Stimulated activated CD8-positive, alpha-beta memory T cell treated with anti-CD3 and anti-CD28 coated beads, Interleukin-2, amount 100 ng/mL, for 1 hour (primary cell): ENCODE measurements at places on chromosomes 4 and X.

DNA sequence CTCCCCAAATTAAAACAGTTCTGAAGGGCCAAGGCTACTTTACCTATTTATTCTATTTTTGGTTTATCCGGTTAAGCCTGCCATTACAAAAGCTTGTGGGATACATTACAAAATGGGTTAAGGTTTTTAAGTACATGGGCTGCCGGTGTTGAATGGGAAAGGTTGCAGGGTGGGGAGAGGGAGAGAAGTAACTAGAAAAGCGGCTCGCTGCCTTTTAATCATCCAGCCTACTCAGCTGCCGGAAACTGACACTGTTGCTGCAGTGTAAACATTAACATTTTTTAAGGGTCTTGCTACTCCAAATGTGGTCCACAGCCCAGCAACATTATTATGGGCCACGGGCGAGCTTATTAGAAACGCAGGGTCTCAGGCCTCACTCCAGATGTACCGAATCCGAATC lies 1.5 kb upstream of the IL1RAPL1 start:
- no peak for DNase-seq

DNA sequence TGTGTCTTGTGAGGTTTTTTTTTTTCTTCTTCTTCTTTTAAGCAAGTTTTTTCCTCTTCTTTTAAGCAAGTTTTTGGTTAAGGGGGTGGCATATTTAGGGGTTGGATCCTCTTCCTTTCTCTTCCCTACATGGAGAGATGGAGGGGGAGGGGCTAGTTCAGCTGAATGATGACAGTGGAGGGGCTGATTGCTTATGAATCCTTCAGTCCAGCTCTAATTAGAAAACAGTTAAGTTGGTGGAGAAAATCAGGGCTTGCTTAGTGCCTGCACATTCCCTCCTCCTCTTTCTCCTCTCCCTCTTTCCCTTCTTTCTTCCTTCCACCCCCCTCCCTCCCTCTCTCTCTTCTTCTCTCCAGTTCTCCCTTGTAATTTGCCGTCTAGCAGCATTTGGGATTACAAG lies 4.4 kb upstream of the HAND2 start:
- no peak for DNase-seq

- no peak for DNase-seq
Observed at GRCh38 chr4:8776366-8776765, 95.3 kb downstream of the HMX1 start.

DNA sequence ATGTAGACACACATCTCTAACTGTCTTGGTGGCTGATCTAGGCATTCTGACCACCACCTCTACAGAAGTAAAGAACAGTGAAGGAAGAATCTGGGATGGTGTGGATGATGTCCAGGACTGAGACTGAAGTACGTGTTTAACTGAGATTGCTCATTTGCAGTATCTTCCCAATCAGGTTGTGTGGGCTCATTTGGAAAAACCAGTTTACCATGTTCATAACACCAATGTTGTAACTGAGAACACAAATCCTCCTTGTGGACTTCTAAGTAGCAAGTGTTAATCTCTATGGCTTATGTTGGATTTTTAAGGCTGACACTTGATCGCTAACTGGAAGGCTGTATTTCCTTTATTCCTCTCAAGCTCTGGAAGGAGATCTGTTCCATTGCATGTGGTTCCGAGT lies 144.7 kb downstream of the ZNF518B start:
- no peak for DNase-seq

DNA sequence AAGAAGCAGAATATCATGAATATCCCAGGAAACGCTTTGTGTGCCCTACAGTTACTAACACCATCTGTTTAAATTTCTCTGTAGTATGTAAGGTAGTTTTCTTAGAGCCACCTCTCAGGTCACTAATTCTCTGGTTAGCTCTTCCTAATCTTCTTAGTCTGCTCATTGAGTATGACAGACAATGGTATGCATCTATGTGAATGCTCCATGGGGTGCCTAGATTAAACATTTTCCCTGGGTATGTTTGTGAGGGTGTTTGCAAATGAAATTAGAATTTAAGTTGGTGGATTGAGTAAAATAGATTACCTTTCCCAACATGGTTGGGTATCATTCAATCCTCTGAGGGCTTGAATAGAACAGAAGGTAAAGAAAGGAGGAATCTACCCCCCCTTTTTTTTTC lies 233.0 kb downstream of the PCDH18 start:
- no peak for DNase-seq

DNA sequence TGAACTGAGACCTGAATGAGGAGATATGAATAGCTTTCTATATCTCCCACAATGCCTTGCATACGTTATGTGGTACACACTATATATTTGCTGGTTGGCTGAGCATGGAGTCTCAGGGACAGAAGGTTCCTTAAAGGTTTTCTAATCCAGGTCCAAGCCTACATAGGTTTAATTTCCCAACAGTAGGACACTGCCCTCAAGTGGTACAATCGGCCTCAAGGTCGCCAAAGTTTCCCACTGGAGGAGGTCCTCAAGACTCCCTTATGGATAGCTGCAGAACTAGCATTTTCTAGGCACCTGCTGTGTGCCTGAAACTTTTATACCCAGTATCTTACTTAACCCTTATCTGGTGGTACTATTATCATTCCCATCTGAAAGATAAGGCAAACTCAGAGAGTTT lies 21.0 kb upstream of the EFNB1 start:
- DNase-seq: no peak

DNA sequence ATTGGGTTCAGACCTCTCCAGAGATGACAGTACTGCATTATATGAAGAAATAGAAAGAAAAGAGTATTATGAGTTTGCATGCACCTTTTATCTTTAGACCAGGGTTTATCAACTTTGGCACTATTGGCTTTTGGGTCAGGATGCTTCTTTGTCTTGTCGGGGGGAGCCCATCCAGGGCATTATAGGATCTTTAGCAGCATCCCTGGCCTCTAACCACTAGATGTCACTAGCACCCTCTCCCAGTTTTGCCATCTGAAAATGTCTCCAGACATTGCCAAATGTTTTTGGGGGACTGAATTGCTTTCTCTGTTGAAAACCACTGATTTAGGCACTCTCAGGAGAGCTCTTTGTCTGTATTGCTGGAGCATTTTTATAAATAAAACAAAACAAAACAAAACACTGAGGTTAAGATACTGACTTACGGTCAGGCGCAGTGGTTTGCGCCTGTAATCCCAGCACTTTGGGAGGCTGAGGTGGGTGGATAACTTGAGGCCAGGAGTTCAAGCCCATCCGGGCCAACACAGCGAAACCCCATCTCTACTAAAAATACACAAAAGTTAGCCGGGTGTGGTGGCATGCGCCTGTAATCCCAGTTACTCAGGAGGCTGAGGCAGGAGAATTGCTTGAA lies 23.6 kb downstream of the CA5B start:
- DNase-seq: no peak

GRCh38 chr4:896216-896615 lies 35.9 kb downstream of the GAK start:
- DNase-seq: no peak

GRCh38 chrX:13587786-13588477 lies 18.5 kb downstream of the EGFL6 start:
- DNase-seq: no peak

- DNase-seq: no peak
Observed at GRCh38 chr4:56511098-56511497, 5.5 kb downstream of the ARL9 start.

GRCh38 chrX:81286075-81286474 lies 84.2 kb downstream of the SH3BGRL start:
- no peak for DNase-seq

- no peak for DNase-seq
Observed at GRCh38 chrX:40755291-40756249, 20.2 kb upstream of the MED14 start.

GRCh38 chr4:22712529-22712928 lies 19.8 kb downstream of the GBA3 start:
- DNase-seq: no peak

DNA sequence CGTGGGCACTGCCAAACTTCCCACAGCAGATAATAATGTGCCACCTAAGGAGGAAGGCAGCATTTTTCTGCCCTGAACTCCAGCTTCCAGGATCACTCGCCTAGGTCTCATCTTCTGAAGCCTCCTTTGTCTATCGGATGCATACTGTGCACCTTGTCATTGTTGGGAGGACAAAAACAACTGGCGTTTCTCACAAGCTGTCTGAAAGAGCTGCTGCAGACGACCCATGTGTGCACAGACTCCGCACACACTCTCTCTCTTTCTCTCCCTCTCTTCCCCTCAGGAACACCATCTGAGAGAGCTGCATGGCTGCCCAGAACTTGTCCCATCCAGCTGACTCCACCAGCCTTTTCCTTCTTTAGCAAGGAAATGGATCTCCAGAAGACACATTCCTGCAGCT lies 83.0 kb downstream of the MAML3 start:
- DNase-seq: no peak

DNA sequence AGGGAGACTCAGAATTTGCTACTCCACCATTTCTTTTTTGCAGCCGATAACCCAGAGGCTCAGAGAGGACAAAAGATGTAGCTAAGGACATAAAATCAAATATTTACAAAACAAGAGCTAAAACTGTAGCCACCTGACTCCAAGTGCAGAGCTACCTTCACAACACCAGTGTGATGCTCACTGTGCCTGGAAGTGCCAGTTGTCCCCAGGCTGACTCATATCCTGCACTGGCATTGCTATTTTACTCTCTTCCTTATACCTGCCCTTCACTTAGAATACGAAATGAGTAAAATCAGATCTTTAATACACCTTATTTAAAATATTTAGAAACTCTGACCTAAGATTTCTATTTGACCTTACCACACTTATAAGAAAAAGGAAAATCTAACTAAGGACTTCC lies 39.5 kb downstream of the SLC7A11 start:
- DNase-seq: no peak

GRCh38 chrX:139058831-139059495 lies 347.4 kb upstream of the FGF13 start:
- DNase-seq: no peak

DNA sequence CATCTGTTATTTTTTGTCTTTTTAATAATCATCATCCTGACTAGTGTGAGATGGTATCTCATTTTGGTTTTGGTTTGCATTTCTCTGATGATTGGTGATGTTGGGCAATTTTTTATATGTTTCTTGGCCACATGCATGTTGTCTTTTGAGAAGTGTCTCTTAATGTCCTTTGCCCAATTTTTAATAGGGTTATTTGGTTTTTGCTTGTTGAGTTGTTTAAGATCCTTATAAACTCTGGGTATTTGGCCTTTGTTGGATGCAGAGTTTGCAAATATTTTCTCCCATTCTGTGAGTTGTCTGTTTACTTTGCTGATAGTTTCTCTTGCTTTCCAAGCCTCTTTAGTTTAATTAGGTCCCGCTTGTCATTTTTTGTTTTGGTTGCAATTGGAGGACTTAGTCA lies 152.1 kb upstream of the MED14 start:
- DNase-seq: no peak

DNA sequence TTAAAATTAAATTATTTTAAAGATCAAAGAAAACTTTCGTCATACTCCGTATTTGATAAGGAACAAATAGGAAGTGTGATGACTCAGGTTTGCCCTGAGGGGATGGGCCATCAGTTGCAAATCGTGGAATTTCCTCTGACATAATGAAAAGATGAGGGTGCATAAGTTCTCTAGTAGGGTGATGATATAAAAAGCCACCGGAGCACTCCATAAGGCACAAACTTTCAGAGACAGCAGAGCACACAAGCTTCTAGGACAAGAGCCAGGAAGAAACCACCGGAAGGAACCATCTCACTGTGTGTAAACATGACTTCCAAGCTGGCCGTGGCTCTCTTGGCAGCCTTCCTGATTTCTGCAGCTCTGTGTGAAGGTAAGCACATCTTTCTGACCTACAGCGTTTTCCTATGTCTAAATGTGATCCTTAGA lies at the start of gene CXCL8:
Gene CXCL8, plus strand, starts transcription at position 217 of the 426 bp plus-strand sequence. Its CDS starts 90 bp downstream, at position 307.
- DNase-seq: no peak

- DNase-seq: no peak
Observed at GRCh38 chr4:11813951-11814446, 385.3 kb upstream of the HS3ST1 start.

GRCh38 chrX:39170464-39170863 lies 369.2 kb downstream of the MID1IP1 start:
- no peak for DNase-seq

DNA sequence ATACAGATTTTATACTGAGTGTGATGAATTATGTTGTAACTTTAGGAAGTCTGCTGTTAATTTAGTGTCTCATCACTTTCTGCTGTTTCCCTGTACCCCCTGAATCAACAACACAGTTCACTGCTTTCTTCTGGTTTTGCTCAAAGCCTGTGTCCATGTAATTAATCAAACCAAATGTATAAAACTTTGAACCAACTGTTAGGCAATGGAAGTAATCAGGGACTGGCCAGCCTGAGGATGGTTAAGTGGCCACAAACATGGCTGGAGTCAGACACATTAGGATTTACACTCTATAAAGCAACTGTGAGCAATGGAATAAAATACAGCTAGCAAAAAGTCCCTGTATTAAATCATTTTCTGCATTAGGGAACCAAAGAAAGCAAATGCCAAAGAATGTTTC lies 42.6 kb downstream of the CXCL1 start:
- DNase-seq: no peak

DNA sequence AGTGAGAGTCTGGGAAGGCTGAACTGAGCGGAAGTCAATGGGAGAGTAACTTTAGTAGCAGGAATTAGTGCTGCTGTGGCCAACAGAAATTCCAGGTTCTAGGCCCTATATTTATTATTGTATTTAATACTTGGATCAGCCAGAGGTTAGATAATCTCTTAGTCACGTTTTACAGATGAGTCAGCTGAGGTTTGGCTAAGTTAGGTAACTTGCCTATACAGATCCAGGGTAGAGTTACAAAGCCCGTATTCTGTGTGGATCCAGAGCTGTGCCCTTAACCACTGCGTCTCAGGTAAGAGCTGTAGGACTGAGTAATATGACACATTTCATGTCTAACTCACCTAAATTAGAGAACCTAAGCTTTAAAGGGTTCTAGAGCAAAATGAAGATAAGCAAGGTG lies 20.5 kb downstream of the PSMD10 start:
- DNase-seq: no peak

- DNase-seq: no peak
Observed at GRCh38 chr4:55592014-55592413, at the start of gene PDCL2. TSS of gene PDCL2 (minus strand) at chr4:55592245. CDS start at chr4:55592109, 136 bp downstream.

- no peak for DNase-seq
Observed at GRCh38 chr4:122331195-122331594, 47.6 kb upstream of the ADAD1 start.

DNA sequence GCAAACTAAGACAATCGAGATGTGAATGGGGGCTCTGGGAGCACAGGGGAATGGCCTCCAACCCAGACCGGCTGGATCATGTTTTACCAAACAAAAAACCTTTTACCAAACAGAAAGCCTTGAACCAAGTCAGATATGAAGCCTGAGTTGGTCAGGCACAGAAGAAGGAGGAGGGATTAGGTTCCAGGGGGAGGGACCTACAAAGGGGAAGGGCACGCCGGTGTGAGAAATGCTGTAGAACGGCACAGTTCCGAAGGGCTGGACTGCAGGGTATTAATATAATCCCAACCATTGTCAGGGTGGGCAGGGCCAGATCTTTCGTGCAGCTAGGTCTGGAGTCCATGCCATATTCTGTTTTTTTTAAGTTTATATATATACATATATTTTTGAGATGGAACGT lies 52.9 kb upstream of the NYX start:
- DNase-seq: no peak

- DNase-seq: no peak
Observed at GRCh38 chrX:4844376-4844775, 1130.9 kb upstream of the PRKX start.

GRCh38 chr4:150127757-150128156 lies 49.5 kb downstream of the DCLK2 start:
- no peak for DNase-seq

GRCh38 chrX:96182366-96182765 lies 502.3 kb upstream of the DIAPH2 start:
- no peak for DNase-seq
